ENCODE measurements at places on chromosomes 16 and 17. TPM values are rescaled to one million over a fixed set of nuclear protein-coding genes. Genes with fewer than 3 reads are reported as not detected.

DNA sequence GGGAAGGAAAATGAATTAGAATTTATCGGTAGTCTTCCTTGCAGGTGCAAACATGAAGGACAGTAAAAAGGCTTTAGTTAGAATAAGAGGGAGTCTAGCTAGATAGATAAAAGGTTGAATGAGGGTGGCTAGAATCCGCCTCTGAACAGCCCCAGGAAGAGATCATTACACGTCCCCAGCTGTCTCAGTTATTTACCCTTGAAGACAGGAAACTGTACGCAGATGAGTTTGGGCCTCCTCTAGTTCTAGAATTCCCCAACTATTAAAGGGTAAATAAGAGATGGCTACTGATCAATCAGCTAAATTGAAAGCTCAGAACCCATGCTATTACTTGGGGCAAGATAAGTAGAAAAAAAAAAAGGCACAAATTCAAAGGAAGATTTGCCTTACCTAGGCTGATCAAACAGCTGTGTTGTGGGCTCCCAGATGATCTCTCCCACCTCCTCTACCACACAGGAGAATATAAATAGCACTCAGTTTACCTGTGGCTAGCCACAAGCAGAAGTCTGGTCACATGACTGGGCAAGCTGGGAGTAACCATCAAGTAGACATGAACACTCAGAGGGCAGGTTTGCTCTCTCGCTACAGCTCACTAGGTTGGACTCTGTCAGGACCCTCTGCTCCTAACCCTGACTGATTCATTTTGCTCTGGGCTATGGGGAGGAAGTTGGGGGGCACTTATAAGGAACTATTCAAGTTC lies 17.0 kb downstream of the FAM117A start:
- peak; percentile 64 for DNase-seq

- DNase-seq, result peak; percentile 53
Measured at GRCh38 chr16:84308120-84308519, 13.4 kb downstream of the WFDC1 start.

- no peak for DNase-seq
Measured at GRCh38 chr17:81500047-81500446, 12.6 kb downstream of the ACTG1 start.

DNA sequence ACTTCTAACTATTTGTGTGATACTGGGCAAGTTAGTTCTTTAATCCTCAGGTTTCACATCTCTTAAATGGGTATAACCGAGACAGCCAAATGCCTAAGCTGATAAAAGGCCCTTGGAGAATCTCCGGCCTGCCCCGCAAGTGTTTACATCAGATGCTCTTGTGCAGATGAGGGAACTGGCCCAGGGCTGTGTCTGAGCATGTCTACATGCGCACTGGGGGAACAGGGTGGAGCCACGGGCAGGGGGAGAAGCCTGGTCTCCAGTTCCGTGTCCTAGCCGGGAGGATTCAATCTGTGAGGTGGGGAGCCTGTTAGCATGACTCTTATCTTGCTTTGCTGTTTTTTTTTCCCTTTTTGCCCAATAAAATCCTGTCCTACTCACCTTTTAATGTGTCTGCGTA lies 222.9 kb downstream of the CDH8 start:
- DNase-seq, result no peak

DNA sequence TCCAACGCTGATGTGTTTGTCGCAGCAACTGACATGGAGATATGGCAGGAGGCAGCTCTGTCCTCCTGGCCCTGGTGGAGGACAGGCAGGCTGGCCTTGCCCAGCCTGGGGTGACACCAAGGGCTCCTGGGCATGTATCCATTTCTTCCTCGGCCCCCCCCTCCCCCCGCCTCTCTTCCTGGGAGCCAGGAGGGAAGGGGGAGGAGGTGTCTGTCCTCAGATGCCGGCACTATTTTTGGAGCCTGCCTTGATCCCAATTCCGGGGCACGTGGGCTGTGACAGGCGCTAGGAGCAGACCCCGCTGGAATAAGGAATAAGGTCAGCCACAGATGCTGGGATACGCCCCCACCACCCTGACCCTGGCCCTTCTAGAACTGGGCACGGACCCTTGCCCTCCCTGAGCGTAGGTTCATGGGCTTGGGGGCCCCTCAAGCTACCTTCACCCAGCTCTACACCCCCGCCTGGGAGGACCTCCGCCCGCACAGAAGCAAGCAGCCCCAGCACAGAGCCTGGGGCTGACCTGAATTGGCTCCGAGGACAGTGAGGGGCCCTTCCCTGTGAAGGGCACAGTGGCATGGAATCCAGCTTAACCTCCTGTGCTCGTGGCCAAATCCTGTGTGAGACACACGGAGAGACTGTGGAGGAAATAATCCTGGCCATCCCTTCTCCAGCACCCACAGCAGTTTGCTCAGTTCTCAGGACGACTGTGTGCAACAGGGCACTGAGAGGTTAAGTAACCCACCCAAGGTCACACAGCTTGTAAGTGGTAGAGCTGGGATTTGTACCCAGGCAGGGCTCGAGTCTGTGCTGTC lies 24.1 kb downstream of the SEC14L5 start:
- peak; percentile 79 for DNase-seq

GRCh38 chr16:75114179-75114945 lies 2.2 kb downstream of the LDHD start:
- DNase-seq, result no peak

FDXR gene
- total RNA-seq, result 11.7 TPM

RABEP1 gene
- 57.8 TPM for total RNA-seq

SPAG5 gene
- 2.2 TPM for total RNA-seq

OR2C1 gene
- not detected for total RNA-seq
